ENCODE measurements at places on chromosomes 1 and 21.

DNA sequence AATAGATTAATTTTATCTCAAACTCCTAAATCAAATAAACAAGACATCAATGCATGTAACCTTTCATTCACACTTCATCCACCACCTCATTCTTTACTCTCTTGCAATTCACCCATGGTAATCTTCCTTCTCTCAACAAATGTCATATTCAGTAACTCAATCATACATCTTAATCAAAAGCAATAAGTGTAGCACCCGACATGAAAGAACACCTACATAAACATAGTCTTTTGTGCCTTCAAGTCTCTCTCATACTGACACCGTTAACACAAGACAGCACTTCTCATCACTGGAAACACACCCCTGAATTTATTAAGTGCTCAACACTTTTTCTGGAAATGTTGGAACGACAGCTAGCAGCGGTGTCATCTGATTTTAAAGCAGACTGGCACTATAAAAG is 225.9 kb downstream of the TTLL7 start:
- no peak for DNase-seq

DNA sequence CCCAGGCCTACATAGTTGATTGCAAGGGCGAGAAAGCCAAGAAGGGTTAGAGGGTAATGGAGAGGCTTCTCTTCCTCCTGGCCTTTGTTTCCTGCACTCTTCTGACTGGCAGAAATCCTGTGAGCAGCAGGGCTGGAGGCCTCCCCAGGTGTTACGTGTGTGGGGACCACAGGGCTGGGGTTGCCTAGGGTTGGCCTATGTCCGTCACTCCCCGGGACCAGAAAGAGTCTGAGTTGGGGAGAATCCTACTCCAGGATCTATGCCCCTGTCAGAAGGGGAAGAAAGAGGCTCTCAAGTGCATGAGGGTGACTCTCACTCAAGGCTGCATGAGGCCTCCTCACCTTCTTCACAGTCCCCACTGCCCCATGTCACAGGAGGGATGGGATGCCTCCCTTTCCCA is 38.5 kb downstream of the IGFN1 start:
- DNase-seq = no peak

- peak; percentile 69 for DNase-seq
Observed at GRCh38 chr1:117928881-117929342, 509 bp downstream of the GDAP2 start.

DNA sequence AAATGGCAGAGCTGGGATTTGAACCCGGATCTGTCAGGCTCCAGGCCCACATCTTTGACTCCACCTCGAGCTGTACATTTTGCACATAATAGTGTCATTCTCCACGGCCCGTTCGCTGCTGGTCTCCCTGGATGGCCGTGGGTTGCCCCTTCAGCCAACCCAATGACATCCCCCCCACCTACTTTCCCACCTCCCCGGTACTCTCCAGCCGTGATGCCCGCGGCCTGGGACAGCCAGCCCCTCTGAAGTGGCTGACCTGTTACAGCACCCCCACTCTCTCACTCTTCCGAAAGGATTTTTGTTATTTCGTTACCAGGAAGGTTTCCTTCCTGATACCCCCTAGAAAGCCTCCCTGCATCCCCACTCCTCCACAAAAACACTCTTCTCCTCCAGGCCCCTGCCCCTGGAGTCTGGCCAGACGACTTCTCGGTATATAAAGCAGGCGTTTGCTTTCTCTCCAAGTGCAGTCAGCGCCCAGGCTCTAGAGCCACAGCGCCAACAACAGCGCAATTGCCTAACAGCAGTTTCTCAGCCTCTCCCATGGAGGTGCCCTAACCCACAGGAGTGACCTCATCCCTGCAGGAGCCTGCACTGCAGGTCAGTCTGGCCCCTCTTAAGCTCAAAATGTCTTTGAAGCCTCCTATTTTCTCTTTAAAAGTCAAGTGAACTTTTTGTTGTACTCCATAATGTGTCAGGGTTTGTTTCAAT is 14.5 kb upstream of the GJB5 start:
- DNase-seq = no peak

- DNase-seq = peak; percentile 94
Observed at GRCh38 chr1:153977250-153978240, at the start of gene JTB. Gene JTB (minus strand): TSS chr1:153977674. CDS start chr1:153977252, 422 bp downstream.

GRCh38 chr1:178376008-178376407 is 120.8 kb downstream of the CLEC20A start:
- DNase-seq = no peak

DNA sequence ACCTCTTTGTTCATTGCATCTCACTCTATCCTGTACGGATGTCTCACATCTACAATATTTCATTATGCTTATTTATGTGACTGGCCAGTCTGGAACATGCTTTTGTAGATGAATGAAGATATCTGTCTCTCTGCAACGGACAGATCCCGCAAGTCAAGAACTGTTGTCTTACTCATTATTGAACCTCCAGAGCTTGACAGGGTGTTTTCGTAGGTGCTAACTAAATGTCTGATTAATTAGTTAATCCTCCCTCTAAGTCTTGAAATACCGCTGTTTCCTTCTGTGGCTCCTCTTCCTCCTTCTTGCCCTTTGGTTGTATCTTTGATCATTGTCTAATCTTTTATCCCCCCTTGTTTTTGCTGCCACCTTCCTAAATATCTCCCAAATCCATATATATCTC is 3.2 kb upstream of the C1orf162 start:
- no peak for DNase-seq

DNA sequence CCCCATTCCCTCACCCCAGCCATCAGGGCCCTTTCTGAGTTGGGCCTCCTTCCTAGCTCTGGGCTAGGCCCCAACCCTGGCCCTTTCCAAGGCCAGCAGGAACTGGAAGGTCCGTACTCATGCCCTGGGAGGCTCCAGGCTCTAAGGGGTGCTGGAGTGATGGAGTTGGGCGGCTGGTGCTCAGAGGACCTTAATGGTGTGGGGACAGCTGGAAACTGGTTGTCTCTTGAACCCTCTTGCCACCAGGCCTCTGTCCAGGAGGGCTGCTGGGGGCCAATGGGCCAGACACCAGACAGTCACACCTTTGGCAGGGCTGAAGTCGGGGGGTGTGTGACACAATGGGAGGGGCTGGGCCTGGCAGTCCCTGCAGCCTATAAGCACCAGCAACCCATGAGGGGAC is 9.2 kb upstream of the PADI1 start:
- DNase-seq = no peak

DNA sequence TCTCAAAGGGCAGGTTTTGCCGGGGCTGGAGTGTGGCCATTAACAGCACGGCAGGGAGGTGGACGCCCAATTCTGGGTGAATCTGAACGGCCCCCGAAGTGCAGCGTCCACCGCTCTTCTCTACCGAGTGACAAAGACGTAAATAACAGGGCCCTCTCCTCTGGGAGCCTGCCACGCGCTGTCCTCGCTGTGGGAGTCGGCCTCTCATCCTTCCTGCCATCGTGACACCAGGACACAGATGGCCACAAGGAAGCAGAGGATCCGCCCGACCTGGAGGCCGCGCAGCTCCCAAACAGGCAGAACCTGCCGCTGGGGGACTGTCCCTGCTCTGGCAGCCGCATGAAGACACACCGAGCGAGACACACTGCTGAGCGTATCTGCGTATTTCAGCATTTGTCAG is 12.1 kb upstream of the CDK11B start:
- DNase-seq = no peak

All from mucosa of descending colon (tissue), 3 donors.